ENCODE measurements at places on chromosomes 5 and 9. TPM values are rescaled to one million over a fixed set of nuclear protein-coding genes. Genes with fewer than 3 reads are reported as not detected.

ETF1 gene
- total RNA-seq, result 126 TPM

CAVIN4 gene
- 4.2 TPM for total RNA-seq

ENTREP1 gene
- not detected for total RNA-seq

LCN10 gene
- total RNA-seq, result not detected

HAVCR2 gene
- total RNA-seq, result under 0.01 TPM

PCDHGA11 gene
- total RNA-seq, result 5.4 TPM

GLIPR2 gene
- total RNA-seq, result 37.8 TPM

TRPM3 gene
- total RNA-seq, result not detected

TUBB4B gene
- total RNA-seq, result 237 TPM

SARDH gene
- total RNA-seq, result 5.0 TPM

AQP7 gene
- total RNA-seq, result 0.28 TPM

PLAC8L1 gene
- total RNA-seq, result not detected

MED22 gene
- 7.9 TPM for total RNA-seq

GLRA1 gene
- not detected for total RNA-seq

HRH2 gene
- not detected for total RNA-seq

CDKN2A gene
- total RNA-seq, result 17.5 TPM

KLF4 gene
- total RNA-seq, result 1.3 TPM

GBA2 gene
- total RNA-seq, result 18.1 TPM

C9orf50 gene
- not detected for total RNA-seq

ADAMTS2 gene
- total RNA-seq, result 18.3 TPM

PCDHA10 gene
- total RNA-seq, result under 0.01 TPM

PTGS1 gene
- 21.1 TPM for total RNA-seq

SPATA31A3 gene
- total RNA-seq, result not detected

TAL2 gene
- total RNA-seq, result not detected

MEIKIN gene
- not detected for total RNA-seq

PCDHAC1 gene
- total RNA-seq, result not detected

TSLP gene
- total RNA-seq, result 0.28 TPM

SH2D3C gene
- 0.28 TPM for total RNA-seq

NUTM2G gene
- total RNA-seq, result not detected

TEK gene
- total RNA-seq, result 10.8 TPM

TLX3 gene
- not detected for total RNA-seq

PPP3R2 gene
- total RNA-seq, result not detected

TCF7 gene
- total RNA-seq, result 0.83 TPM

WDR36 gene
- total RNA-seq, result 87.8 TPM

LECT2 gene
- total RNA-seq, result not detected

SLC36A3 gene
- total RNA-seq, result not detected

GPX8 gene
- total RNA-seq, result 201 TPM

Data from IMR-90 (cell line).